LoVo (cell line): ENCODE measurements at places on chromosomes 1 and 21.

DNA sequence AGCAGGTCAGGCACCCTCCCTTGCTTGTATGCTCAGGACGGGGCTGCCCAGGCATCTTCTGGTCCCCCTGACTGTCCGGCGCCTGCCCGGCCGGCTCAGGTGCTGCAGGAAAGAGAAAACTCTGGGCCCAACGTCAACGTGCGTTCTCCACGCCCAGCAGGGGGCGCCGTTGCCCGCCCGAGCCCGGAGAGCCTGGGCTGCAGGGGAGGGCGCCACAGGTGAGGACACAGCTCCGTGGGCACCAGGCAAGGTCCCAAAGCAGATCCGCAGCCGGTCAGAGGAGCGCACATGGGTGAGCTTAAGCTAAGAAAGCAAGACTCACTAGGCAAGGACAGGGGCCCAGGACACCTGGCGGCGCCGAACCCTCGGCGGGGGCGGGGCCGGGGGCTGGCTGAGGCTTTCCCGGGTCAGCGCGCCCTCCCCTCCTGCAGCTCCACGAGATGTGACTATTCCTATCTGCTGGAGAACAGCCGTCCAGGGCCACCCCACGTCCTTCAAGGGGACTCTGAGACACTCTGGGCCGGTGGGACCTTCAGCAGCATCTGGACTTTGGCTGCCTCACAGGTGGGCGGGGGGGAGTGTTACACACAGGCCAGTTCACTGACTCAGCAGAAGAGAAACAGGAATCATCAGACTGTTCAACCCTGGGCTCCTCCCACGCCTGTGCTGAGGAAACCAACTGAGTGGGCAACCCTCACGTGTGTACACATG is 29.3 kb downstream of the KRTAP10-1 start:
- peak; percentile 68 for DNase-seq

DNA sequence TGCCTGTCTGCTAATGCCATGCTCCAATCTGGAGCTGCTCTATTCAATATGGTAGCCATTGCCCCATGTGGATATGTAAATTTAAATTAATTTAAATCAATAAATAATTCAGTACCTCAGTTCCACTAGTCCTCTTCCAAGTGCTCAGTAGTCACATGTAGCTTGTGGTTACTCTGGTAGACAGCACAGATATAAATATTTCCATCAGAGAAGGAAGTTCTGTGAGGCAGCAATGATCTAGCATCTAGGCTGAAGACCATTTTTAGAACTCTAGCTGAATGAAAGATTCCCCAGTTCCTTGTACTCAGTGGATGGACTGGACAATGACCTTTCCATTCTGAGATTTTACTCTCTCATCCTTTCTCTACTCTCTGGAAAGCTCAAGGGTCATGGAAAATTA is 25.8 kb upstream of the CAPZB start:
- DNase-seq = no peak

GRCh38 chr1:209086486-209087192 is 496.9 kb upstream of the CAMK1G start:
- DNase-seq = no peak

DNA sequence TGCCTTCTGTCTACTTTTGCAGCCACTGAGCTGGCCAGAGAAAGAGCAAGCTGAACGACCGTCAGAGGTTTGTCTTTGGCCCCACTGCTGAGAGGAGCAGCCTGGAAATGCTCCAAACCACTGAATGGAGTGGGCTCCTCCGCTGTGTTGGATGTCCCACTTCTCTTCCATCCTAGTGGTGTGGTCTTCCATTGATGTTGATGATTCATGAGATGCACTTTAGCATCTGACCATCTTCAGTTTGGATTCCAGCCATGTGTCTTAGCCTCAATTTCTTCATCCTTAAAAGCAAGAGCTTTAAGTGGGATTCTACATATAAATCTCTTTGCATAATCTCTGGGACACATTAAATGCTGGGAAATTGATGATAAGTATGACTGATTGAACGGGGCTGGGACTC is 276.9 kb downstream of the SIPA1L2 start:
- DNase-seq = no peak

- DNase-seq = no peak
Measured at GRCh38 chr21:15521644-15522001, 208.2 kb upstream of the USP25 start.

DNA sequence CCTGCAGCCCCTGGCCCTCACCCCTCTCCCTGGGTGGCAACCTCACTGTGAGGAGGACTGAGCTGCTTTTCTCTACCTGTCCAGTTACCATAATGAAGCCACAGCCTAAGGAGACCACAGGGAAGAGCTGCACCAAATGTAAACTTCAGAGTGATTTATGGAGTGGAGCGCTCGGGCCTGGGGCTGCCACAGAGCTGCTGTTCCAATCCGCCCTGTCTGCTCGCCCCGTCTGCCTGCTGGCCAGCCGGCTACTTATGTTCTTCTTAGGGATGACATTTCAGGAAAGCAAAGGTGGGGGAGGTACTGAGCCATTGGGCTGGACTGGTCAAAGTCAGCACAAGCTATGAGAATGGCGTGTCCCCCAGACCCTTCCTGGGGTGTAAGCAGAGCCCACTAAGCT is 17.9 kb downstream of the SYT6 start:
- no peak for DNase-seq

GRCh38 chr1:203366476-203366875 is 15.6 kb upstream of the FMOD start:
- no peak for DNase-seq

GRCh38 chr1:202834771-202835547 is 24.2 kb downstream of the PCAT6 start:
- DNase-seq = no peak

DNA sequence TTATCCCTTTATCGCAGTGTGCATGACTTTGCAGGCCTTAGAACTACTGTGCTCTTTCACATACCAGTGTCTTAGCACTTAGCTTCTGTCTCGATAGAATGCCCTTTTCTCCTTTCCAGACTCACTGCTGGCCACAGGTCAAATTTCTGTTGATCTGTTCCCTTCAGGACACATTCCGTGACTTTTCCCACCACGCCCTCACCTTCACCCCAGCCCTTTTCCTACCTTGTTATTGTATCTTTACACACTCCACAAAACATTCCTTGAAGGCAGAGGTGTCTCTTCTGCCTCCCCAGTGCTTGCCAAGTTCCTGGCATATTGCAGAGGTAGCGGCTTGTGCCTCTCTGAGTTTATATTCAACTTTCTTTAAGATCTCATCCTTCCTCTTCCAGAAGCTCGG is 3.7 kb upstream of the IGSF9 start:
- peak; percentile 37 for DNase-seq

GRCh38 chr1:201019321-201019977 is 4.1 kb downstream of the KIF21B start:
- peak; percentile 90 for DNase-seq

DNA sequence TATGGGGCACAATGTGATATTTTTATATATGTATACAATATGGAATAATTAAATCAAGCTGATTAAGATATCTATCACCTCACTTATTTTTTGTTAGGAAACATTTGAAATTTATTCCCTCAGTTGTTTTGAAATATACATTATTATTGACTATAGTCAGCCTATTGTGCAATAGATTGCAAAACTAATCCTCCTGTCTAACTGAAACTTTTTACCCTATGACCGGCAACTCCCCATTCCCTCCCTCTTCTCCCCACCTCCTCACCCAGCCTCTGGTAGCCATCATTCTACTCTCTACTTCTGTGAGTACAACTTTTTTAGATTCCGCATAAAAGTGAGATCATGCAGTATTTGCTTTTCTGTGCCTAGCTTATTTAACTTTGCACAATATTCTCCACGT is 117.7 kb upstream of the SGIP1 start:
- DNase-seq = no peak

GRCh38 chr1:184867866-184868689 is 106.2 kb downstream of the NIBAN1 start:
- no peak for DNase-seq

GRCh38 chr1:212153635-212154034 is 118.1 kb downstream of the DTL start:
- DNase-seq = no peak

GRCh38 chr1:217562229-217562878 is 68.5 kb downstream of the GPATCH2 start:
- DNase-seq = no peak

GRCh38 chr1:44244986-44245385 is 31.7 kb downstream of the DMAP1 start:
- DNase-seq = no peak

- DNase-seq = no peak
Measured at GRCh38 chr1:26747048-26747447, 40.7 kb upstream of the PIGV start.

GRCh38 chr21:28324690-28325089 is 668.0 kb downstream of the LTN1 start:
- no peak for DNase-seq

DNA sequence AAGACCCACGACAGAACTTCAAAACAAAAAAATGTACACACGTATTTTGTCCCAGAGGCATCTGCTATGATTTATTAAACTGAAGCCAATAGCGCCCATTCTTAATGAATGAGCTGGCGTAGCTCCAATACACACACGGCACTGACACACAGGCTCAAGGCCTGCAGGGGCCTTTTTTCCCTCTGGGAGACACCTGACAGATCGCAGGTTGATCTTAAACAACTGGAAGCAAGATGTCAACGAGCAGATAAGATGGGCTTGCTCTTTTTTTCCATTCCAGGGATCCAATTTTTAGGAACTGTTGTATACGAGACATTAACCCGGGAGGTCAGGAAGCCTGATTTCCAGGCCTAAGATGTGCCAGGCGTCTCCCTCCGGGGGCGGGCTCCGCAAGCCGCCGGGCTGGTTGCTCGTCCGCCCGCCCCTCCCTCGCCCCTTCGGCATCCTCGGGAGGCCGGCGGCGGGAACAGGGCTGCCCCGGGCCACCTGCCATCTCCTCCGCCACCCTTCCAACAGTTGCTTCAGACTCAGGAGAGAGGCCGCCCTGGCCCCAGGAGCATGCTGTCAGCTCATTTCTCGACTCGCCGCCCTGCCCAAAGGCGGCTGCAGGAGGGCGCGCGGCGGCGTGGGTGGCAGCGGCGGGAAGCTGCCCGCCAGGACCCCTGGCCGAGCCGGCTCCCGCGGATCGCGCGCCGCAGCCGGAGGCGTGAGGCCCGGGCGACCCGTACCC is 735 bp downstream of the TTC13 start:
- peak; percentile 39 for DNase-seq

GRCh38 chr1:111884772-111885443 is 104.6 kb downstream of the KCND3 start:
- no peak for DNase-seq

GRCh38 chr1:214295934-214296333 is 15.0 kb downstream of the SMYD2 start:
- no peak for DNase-seq

DNA sequence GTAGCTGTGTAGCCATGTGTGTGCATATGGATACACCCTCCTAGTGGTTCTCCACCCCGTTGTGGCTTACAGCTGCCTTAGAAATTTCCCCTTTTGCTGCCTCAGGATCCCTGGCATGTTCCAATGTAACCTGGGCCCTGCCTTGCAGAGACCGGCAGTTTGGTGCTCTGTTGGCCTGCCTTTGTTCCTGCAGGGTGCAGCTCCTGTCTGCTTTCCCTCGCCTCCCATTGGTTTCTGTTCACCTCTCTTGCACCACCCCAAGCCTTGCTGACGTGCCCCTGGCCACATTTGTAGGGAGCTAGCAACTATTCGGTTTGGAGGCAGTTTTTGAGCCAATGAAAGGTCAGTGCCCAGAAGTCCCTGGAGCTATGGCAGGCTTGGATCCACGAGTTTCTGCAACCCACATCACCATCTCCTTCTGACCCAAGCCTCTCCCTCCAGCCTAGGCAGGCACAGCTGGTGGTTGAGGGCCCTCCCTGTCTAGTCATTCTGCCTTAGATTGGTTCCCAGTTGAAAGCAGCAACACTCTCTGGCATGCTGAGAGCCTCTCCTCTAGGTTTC is 54.9 kb downstream of the MAB21L3 start:
- DNase-seq = no peak

DNA sequence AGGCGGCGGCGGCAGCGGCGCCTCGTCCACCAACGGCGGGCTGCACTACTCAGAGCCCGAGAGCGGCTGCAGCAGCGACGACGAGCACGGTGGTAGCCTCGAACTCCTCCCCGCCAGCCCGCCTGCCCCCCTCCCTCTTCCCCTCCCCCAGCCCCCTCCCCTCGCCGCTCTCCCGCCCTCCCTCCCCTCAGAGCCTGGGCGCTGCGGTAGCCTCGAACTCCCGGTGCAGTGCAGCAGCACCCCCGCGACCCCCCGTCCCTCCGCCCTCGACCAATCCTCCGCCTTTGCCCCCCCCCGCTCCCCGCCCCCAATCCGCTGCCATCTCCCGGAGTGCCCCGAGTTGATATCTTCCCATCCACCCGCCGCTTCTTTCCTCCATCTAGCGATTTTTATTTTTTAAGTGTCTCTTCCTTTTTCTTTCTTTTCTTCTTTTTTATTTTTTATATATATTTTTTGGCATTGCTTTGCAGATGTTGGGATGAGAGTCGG is 516 bp downstream of the RCOR3 start:
- no peak for DNase-seq

DNA sequence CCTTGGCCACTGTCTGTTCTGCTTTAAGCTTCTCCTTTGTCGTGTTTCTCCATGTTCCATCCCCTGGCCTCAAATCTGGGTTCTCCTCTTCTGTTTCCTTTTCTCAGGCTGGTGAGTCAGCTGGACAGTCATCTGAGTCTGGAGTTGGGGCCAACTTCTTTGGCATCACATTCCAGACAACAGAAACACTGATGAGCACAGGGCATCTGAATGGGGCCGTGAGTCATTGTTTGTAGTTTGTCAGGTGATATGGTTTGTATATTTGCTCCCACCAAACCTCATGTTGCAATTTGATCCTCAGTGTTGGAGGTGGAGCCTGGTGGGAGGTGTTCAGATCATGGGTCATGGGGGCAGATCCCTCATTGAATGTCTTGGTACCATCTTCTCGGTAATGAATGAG is 14.3 kb upstream of the OLIG2 start:
- DNase-seq = peak; percentile 72

- no peak for DNase-seq
Measured at GRCh38 chr1:27522432-27523336, 32.7 kb upstream of the WASF2 start.

- DNase-seq = no peak
Measured at GRCh38 chr1:119338757-119339156, 29.8 kb upstream of the HAO2 start.

GRCh38 chr1:33256471-33257206 is at the start of gene ZNF362:
Gene ZNF362 (plus strand): TSS chr1:33256492. CDS start chr1:33270575, 14,083 bp downstream.
- peak; percentile 56 for DNase-seq

- no peak for DNase-seq
Measured at GRCh38 chr1:108695535-108695934, 3.4 kb downstream of the PRPF38B start.

GRCh38 chr1:112464501-112464900 is 44.3 kb upstream of the WNT2B start:
- DNase-seq = no peak

- DNase-seq = no peak
Measured at GRCh38 chr21:36261459-36261858, 58.5 kb upstream of the MORC3 start.

- DNase-seq = no peak
Measured at GRCh38 chr1:157438613-157439012, 113.7 kb downstream of the FCRL5 start.

DNA sequence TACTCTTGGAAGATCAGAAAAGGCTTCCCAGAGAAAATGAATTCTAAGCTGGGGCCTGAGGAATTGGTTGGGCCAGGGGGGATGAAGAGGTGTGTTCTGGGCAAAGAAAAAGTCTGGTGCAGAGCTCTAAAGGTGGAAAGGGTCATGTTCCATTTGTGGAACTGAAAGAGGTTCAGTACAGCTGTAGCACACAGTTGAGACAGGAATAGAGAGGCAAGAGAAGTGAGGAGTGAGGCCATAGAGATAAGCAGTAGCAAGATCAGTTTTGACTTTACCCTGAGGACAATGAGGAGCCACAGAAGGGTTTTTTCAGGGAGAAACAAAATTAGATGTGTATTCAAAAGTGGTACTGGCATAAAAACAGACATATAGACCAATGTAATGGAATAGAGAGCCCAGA is 30.3 kb upstream of the MUTYH start:
- no peak for DNase-seq

GRCh38 chr1:116751146-116751545 is 3.1 kb upstream of the CD2 start:
- no peak for DNase-seq
